ENCODE measurements at places on chromosomes 2 and 18.

DNA sequence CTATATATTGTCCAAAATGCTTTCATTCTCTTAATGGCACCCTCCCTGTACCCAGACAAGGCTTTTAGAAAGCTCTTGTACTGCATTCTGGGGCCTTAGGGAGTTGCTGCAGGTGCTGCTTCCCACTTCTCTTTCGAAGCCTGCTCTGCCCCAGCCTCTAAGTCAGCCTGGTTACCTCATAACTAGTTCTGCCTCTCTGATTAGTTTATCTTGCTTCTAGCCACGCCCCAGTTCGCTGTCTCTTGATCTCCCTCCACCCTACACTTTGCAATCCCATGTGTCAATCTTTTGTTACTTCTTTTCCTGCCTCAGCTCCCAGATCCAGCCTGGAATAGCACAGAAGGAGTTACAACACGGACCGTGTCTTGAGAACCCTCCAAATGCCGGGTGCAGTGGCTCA lies 13.8 kb upstream of the NCOA1 start:
- no peak for DNase-seq

DNA sequence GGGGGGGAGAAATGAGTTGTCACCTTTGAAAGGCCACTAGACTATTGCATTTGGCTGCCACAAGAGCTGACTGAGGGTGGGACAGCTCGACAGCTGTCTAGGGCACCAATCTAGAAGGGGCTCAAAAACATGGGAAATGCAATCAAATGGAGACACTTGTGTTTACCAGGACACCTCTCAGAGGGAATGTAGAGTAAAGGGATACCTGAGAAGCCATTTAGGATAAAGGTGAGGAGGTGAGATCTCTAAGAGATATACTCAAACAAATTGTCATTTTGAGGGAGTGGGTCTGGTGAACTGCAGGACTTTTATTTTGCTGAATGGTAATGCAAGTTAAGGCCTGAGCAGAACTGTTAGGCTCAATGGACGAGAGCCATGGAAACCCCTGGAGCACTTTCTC lies 159.8 kb downstream of the DDX1 start:
- no peak for DNase-seq

DNA sequence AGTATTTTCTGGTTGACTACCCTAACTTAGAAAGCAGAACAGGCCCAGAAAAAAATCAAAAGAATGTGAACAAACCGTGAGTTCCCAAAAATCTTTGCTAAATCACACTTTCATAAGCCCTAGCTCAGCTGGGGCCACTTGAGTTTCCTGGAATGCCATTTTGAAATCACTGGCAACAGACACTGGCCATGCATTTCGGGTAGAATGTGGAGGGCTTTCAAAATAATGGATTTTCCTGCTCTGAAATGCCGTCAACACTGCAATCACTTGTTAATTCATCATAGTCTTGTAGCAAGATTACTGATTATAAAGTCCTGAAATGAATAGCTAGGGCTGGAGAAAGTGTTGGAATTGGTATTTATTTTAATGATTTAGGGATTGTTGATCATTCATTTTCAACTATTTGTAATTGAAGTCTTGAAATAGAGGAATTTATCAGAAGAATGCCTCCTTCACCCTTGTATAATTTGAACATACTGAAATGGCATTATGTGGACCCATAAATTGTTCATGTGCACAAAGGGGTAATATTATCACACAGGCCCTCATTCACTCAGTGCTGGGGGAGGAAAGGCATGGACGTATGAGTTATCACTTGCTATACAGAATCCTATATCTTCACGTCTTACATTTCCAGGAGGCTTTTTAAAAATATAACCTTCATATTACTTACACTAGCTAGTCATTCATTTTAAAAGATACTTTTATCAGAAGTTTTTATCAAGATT lies 134.8 kb downstream of the DTNA start:
- no peak for DNase-seq

DNA sequence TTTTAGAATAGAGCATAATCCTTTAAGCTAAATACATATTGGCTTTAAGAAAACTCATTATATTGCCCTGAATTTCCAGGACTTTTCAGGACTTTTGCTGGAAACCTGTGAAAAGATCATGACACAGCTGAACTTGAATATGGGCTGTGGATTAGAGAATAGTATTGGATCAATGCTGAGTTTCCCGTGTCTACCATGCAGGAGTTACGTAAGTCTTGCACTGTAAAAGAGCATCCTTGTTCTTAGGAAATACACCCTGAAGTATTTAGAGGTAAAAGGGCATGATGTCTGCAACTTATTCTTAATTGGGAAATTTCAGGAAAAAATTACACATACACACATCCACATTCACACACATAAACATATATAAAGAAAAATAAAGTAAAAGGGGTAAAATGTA lies 82.1 kb downstream of the ZFP36L2 start:
- no peak for DNase-seq

DNA sequence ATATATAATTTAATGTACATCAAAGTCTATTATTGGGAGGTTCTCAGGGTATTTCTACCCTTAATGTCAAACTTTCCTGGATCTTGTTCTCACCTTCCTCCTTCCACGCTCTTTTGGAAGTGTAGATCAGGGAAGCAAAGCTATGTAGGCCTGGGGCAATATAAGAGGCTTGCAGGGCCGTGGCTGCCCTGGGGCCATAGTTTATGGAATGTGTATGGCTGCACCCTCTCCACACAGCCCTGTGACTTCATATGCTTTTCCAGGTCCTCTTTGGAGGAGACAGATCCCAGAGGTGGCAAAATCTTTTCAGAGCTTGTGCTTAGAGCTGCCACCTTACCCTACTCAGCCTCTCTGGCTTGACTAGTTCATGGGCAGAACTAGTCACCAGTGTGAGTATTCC lies 82.9 kb downstream of the PLB1 start:
- DNase-seq: no peak

DNA sequence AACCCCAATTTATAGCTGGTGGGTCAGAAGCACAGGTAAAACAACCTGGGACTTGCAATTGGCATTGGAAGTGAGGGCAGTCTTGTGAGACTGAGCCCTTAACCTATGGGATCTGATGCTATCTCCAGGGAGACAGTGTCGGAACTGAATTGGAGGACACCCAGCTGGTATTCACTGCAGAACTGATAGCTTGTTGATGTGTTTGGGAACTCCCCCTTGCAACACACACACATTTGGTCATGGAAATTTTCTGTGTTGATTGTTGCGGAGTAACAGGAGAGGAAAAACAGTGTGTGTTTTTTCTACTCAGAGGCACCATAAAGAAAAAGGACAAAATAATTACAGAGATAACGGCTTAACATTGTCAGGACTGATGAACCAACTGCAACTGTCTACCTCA lies 16.1 kb downstream of the TPGS2 start:
- DNase-seq: no peak

- no peak for DNase-seq
These were observed 207.8 kb downstream of the RND3 start for GRCh38 chr2:150279686-150280085.

DNA sequence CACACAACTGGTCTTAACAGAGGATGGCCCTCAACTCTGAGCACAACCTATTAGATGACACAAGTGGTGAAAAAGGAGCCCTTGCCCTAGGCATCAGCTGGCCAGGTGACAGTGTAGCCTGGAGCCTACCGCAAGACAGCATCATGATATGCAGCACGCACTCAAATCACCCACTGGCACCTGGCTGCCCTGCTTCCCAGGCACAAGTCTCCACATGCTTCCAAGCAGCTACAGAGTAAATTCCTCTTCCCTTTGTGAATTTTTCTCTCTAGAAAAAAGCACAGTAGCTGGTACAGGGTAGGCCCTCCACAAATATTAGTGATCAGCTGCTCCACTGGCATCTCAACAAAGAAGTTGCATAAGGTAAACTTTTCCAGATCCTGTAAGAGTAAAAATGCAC lies 6.0 kb downstream of the FBXO15 start:
- no peak for DNase-seq

DNA sequence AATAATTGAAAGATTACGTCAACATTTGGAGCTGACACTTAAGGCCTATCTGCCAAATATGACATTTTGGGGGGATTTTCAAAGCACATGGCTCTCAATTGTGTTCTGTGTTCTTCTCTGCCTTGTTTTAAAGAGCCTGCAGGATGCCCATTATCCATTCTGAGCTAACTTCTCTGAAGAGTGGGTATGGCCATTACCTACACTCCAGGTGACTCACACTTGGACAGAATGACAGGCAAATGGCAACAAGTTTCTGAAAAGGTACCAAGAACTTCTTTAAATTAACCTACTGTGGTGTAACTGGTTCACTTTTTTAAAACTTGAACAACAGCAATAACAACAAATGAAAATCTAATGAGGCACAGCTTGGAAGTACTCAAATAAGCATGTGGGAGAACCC lies 834.9 kb upstream of the SLC39A10 start:
- no peak for DNase-seq

- DNase-seq: no peak
These were observed 623.1 kb upstream of the HS6ST1 start for GRCh38 chr2:128941751-128942150.

GRCh38 chr2:222427646-222428301 lies 3.4 kb downstream of the SGPP2 start:
- DNase-seq: no peak

- DNase-seq: peak; percentile 6
These were observed 55.2 kb downstream of the EMX1 start for GRCh38 chr2:72972352-72973136.

GRCh38 chr18:27428120-27428519 lies 243.0 kb upstream of the CHST9 start:
- DNase-seq: no peak

DNA sequence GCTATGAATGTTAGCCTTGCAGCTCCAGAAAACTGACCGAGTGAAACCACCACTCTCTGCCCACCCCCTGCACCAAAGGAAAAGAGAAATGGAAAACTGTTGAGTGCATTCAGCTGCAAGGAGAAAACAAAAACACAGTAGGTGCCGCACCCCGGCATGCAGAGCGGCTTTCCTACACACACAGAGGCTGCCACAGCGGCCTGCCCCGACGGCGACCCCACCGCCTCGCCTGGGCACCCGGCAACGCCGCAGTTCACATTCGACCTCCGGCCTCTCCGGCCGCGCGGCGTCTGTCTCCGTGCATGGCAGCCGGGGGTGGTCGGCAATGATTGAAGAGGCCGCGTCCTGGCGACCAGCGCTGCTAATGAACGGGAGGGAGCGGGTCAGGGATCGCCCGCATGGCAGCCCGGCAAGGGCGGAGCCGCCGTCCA lies 417.1 kb upstream of the SALL3 start:
- no peak for DNase-seq

GRCh38 chr2:177554365-177554764 lies 161.8 kb downstream of the AGPS start:
- no peak for DNase-seq

- no peak for DNase-seq
These were observed 275.5 kb downstream of the KCNJ3 start for GRCh38 chr2:154974041-154974440.

DNA sequence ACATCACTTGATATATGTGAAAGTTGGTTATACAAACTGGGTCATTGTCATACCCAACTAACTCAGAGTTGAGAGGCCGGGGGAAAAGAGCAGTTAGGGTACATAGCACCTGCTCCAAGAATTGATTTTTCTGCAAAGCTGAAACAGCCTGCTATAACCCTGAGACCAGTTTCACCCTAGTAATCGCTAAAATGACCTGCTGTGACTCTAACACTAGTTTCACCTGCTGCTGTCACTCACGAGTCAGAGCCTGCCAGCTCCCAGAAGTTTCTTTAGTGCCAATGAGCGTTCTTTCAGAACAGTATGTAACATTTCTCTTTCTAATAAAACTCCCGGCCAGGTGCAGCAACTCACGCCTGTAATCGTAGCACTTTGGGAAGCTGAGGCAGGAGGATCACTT lies 28.0 kb downstream of the SRSF7 start:
- DNase-seq: no peak

- no peak for DNase-seq
These were observed 134.6 kb upstream of the SMAD2 start for GRCh38 chr18:48064978-48065600.

DNA sequence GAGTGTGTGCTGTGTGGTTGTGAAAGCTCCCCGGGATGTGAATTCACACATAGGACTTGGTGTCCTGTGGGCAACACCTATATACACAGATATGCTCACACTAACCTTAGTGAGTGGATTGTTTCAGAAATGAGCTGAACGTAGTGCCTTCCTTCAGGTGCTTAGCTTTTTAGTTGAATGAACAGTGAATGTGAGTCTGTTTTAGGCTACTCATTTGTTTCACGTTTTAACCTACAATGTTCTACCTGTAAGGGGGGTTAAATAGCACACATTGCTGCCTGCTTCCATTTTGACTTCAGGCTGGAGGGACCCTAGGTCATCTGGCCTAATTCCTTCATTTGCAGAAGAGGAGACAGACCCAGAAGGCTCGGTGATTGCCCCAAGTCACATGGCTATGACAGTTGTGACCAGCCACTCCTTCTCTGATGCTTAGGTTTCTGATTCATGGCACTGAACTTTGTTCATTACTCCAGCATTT lies 1.0 kb downstream of the PLEK start:
- no peak for DNase-seq
